ENCODE measurements at places on chromosomes 2 and 18. TPM values are rescaled to one million over a fixed set of nuclear protein-coding genes. Genes with fewer than 3 reads are reported as not detected.

- H3K27me3 ChIP-seq = no peaks in the 10 kb centered on the region
- peaks cover 8% of the 10 kb centered on the region for H3K4me1 ChIP-seq
- H3K36me3 ChIP-seq = peaks cover 4% of the 10 kb centered on the region
- H3K27ac ChIP-seq = no peak overlapping the region
Measured at GRCh38 chr2:151756820-151757219, 22.5 kb upstream of the NEB start.

GRCh38 chr2:222176890-222177289 lies 121.9 kb downstream of the PAX3 start:
- no peak overlapping the region for H3K4me3 ChIP-seq
- H3K27me3 ChIP-seq = peaks cover 12% of the 10 kb centered on the region
- no peaks in the 10 kb centered on the region for H3K4me1 ChIP-seq
- DNase-seq = no peak
- no peaks in the 10 kb centered on the region for H3K36me3 ChIP-seq

SH3RF3 gene
- total RNA-seq = 58.8 TPM

- no peaks in the 10 kb centered on the region for H3K36me3 ChIP-seq
- peaks cover 25% of the 10 kb centered on the region for H3K27me3 ChIP-seq
- H3K4me3 ChIP-seq = peak overlapping the region; percentile 28
- no peak overlapping the region for H3K27ac ChIP-seq
- DNase-seq = peak; percentile 82
Measured at GRCh38 chr2:126885751-126886210, 12.9 kb upstream of the TEX51 start.

TRIM54 gene
- not detected for total RNA-seq

- peak overlapping the region; percentile 22 for H3K27ac ChIP-seq
- H3K4me3 ChIP-seq = peak overlapping the region; percentile 78
- peak; percentile 83 for DNase-seq
- H3K4me1 ChIP-seq = peaks cover 10% of the 10 kb centered on the region
Measured at GRCh38 chr2:102251042-102251848, 60.1 kb upstream of the IL1RL1 start.

IRS1 gene
- 12.4 TPM for total RNA-seq

DNA sequence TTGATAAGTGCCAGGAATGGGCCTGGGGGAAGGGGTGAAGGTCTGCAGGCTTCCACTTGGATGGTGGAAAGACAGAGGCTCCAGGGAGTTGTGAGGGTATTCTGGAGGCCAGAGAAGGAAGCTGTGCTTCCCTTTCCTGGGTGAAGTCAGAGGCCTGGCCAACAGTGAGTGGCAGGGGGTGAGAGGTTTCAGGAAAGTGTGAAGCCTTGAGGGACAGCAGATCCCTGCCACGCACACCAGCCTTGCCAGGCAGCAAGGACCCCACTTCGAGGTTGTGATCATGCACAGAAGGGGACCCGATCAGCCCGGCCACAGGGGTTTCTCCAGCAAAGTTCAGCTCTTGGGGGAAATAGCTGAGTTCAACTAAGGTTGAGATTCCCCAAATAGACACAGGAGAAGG lies 66.5 kb downstream of the SMAD7 start:
- DNase-seq = peak; percentile 49
- H3K27me3 ChIP-seq = no peaks in the 10 kb centered on the region
- no peak overlapping the region for H3K27ac ChIP-seq
- no peak overlapping the region for H3K4me3 ChIP-seq
- H3K36me3 ChIP-seq = no peaks in the 10 kb centered on the region

- no peaks in the 10 kb centered on the region for H3K36me3 ChIP-seq
- no peaks in the 10 kb centered on the region for H3K4me1 ChIP-seq
- no peak overlapping the region for H3K27ac ChIP-seq
- H3K27me3 ChIP-seq = peaks cover 5% of the 10 kb centered on the region
- no peak for DNase-seq
Measured at GRCh38 chr2:192379736-192380135, 185.0 kb upstream of the TMEFF2 start.

DNA sequence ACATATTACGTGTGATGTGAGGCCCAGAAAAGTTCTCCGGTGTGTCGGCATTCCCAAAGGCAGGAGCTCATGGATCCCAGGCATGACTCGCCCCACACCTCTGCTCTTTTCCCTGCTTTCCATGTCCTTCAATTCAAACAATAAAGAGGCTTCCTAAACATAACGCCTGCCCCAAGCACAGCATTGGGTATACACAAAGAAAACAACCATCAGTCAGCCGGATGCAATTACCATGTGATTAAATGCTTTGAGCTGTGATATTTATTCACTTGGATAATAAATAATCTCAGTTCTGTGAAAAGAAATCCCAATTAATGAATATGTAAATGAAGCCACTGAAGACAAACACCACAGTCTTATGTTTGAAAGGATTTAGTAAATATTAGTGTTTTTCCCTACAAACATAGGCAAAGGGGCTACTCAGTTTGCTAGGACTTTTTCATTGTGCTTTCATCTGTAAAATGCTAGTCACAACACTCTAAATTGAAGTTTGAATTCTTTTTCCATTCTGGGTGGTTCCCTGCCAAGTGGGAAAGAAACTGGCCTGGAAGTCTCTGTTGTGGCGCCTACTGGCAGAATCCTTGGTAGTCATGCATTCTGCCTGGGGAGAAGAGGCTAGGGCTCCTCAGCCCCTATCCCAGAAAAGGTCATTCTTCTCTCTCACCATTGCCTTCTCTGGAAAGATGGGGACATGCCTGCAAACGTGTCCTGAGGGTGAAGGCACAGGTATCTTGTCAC lies 144.7 kb downstream of the COL6A3 start:
- no peaks in the 10 kb centered on the region for H3K27me3 ChIP-seq
- H3K4me3 ChIP-seq = no peak overlapping the region
- H3K36me3 ChIP-seq = no peaks in the 10 kb centered on the region
- no peak for DNase-seq

- H3K36me3 ChIP-seq = peaks cover 21% of the 10 kb centered on the region
- H3K4me1 ChIP-seq = peaks cover 19% of the 10 kb centered on the region
- no peak for DNase-seq
- no peaks in the 10 kb centered on the region for H3K27me3 ChIP-seq
- no peak overlapping the region for H3K4me3 ChIP-seq
- no peak overlapping the region for H3K27ac ChIP-seq
Measured at GRCh38 chr2:200494048-200494447, 15.8 kb downstream of the KCTD18 start.

DNA sequence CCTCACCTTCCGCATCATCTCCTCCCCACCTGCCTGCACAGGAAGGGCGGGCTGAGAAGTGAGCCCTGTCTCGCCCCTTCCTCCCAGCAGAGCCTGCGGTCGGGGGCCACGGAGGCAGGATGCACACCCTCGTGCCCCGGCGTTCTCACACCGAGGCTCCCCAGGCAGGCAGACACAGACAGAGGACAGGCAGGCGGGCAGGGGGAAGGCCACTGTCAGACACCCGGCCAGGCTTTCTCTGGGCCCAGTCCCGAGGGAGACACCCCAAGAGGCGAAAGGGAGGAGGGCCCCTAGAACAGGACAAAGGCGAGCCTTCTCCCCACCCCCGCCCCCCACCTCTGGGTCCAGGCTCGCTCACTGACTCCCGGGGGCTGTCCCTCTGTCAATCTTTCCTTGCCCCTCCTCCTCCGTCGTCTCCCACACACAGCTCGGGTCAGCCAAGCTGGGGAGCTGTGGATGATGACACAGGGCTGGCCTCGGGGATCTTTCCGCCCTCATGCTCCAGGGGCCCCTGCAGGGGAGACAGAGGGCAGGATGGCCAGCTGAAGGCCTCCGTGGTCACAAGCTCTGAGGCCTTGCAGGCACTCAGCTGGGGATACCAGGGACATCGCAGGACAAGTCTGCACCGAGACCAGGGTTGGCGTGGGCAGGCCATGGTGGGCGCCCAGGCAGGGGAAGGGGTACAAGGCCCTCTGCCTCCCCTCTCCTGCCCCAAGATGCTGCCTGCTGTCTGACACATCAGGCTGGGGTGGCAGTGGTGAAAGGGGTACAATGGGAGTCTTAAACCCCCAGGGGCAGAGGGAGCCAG lies 24.9 kb downstream of the BIN1 start:
- H3K27ac ChIP-seq = peak overlapping the region; percentile 22
- H3K4me3 ChIP-seq = no peak overlapping the region
- no peaks in the 10 kb centered on the region for H3K36me3 ChIP-seq
- H3K4me1 ChIP-seq = peaks cover 85% of the 10 kb centered on the region
- no peaks in the 10 kb centered on the region for H3K27me3 ChIP-seq
- DNase-seq = no peak

- no peak for DNase-seq
- H3K4me3 ChIP-seq = no peak overlapping the region
- no peaks in the 10 kb centered on the region for H3K4me1 ChIP-seq
- H3K27ac ChIP-seq = no peak overlapping the region
Measured at GRCh38 chr2:51258301-51258700, 226.4 kb upstream of the NRXN1 start.

DNA sequence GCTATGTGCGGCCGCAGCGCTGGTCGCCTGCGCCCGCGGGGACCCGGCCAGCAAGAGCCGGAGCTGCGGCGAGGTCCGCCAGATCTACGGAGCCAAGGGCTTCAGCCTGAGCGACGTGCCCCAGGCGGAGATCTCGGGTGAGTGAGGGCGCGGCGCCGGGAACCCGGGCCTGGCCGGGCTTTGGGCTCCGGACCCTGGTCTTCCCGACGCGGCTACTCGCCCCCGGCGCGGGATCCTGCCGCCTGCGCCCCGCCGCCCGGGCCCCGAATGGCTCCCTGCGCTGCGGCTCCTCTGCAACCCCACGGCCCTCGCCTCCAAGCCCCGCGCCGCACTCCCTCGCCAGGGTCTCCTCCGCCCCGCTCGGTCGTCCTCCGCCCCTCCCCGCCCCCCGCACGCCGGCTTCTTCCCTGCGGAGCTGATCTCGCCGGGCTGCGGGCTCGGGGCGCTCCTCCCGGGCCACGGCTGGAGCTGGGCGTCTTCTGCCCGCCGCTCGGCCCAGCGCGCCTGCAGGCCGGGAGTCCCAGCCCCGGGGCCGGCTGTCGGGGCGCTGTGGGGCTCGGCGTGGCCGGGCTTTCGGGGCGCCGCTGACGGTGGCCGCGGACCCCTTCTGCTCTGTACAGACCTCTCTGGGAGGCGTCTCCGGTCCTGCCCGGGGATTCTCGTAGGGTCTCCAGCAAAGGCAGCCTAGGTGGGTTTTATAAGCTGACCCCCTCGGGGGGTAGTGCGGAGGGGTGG lies 652 bp downstream of the GPC1 start:
- H3K27ac ChIP-seq = peak overlapping the region; percentile 45
- peak overlapping the region; percentile 75 for H3K4me3 ChIP-seq
- no peak for DNase-seq

DNA sequence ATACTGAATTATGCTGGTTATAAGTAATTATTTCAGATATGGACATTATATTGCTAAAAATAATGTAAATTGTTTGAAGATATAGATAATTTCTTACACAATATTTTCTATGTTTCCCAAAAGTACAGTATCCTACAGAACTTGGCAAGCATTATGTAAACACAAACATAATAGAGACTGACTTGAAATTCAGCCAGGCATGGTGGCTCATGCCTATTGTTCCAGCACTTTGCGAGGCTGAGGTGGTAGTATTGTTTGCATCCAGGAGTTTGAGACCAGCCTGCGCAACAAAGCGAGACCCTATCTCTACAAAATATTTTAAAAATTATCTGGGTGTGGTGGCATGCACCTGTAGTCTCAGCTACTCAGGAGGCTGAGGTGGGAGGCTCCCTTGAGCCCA lies 1300.5 kb upstream of the DDX18 start:
- H3K27ac ChIP-seq = no peak overlapping the region
- H3K27me3 ChIP-seq = no peaks in the 10 kb centered on the region
- no peaks in the 10 kb centered on the region for H3K4me1 ChIP-seq
- no peak overlapping the region for H3K4me3 ChIP-seq
- no peak for DNase-seq
- H3K36me3 ChIP-seq = no peaks in the 10 kb centered on the region
